ENCODE measurements at places on chromosomes 16 and 17.

GRCh38 chr16:21001262-21001661, 100.7 kb downstream of the LYRM1 start:
- peak; percentile 16 for DNase-seq

DNA sequence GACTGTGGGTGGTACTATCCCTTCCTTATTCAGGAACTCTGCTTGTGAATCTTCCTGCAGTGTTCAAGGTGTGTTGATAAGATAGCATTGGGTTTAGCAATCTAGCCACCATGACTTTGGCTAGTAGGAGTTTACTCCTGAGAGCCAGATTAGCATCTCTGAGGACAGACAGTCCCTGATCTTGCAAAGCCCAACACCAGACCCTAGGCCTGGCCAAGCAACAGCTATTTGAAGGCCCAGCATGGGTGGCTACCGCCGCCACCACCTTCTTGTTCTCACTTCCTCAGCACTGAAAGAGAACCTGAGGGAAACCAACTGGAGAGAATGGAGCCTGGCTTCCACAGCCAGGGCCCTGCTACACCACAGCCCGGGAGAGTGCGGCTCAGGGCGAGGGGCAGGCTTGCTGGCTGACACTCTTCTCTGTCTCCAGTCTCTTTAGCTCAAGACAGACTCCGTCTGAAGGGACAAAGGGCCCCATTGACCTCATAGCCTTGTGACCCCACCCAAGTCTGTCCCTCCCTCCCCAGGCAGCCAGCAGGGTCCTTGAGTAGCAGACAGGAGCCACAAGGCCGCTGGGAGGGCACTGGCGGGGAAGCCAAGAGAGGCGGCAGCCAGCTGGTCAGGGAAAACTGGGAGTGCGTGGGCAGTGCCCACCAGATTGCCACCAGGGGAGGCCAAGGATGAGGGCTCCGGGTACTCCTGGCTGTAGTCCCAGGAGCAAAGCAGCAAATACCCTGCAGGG, 10.9 kb upstream of the ARHGAP23 start:
- no peak for DNase-seq

DNA sequence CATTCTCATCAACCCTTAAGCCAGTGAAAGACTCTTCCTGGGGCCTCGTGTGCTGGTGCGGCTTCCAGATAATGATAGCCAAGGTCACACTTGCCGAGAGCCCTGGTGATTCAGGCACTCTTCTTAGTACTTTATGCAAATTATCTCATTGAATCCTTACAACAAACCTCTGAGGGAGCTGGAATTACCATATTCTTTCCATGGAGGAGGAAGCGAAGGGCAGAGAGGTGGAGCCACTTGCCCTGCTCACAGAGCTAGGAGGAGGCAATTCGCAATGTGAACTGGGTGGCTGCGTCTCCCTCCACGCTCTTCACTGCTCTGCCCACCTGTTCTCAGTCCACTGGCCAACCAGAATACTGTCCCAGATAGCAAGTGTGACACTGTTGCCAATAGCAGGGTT, 409.7 kb downstream of the SNX29 start:
- no peak for DNase-seq

- DNase-seq = peak; percentile 81
Measured at GRCh38 chr16:86072328-86073102, 173.6 kb downstream of the IRF8 start.

- DNase-seq = no peak
Measured at GRCh38 chr16:12468552-12468951, 335.1 kb downstream of the CPPED1 start.

DNA sequence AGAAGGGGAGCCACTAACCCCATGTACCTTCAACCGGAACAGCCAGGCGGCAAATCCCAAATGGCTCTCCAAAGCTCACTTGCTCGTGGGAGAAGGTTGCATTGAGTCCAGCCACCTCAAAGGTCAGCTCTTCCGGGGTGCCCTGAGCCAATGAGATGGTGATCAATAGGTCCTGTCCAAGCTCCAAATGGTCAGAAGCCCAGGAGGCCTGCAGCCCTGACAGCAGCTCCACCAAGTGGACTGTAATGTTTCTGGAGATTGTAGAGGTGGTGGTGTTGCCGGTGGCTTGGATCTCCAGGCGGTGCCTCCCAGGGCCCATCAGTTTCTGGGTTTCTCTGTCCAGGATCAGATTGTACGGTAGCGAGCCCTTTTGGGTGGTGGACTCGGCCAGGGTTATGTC, 39.9 kb upstream of the BCO1 start:
- DNase-seq = peak; percentile 47
